OCI-M1 (cell line): ENCODE measurements at places on chromosomes 13 and 19.
A peak's percentile ranks its signal among the peaks of the same experiment; 100 is the strongest.

DNA sequence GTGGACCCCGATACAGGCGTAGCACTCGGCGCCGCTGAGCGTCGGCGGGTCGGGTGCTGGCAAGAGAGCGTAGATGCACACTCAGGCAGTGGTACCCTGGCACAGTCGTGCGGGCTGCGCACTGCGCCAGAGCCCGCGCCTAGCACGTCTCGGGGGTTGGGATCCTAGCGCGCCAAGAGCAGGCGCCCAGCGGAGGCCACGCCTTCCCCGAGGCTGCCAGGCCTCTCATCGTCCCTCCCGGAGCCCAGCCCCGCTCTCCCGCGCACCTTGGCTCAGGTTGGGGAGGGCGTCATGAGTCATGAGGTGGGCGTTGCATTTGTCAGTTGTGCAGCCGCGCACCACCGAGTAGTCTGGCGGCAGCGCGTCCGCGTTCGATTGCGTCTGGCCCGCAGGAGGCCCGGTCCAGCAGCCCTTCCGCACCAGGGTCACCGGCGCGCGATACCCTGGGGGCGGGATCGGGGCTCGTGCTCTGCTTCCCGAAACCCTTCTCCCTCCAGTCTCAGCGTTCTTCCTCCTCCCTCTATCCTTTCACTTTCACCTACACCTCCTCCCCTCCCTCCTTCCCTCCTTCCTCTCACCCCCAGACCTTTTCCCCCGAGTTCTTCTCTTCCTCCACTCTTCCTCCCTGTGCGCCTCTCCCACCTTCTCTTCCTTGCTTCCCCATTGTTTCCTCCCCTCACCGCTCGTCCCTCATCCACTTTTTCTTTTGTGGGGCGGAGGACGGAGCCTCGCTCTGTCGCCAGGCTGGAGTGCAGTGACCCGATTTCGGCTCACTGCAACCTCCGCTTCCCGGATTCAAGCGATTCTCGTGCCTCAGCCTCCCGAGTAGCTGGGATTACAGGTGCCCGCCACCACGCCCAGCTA, 3.5 kb downstream of the LYPD5 start:
- no peak for DNase-seq

DNA sequence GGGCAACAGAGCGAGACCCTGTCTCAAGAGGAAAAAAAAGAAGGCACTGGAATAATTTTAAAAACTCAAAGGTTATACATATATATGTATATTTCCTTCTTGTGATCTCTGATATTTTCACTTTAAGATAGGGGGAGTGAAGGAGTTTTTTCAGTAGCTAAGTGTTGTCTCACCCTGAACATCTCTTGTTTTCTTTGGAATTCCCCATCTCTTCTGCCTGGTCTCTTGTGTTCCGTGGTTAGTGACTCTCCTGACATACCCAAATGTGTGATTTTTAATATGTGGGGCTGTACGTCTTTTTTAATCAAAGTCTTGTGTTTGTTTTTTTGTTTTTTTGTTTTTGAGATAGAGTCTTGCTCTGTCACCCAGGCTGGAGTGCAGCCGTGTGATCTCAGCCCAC, 15.3 kb upstream of the KCTD4 start:
- DNase-seq, result no peak

- no peak for DNase-seq
Observed at GRCh38 chr13:35785576-35786303, 309.3 kb upstream of the MAB21L1 start.

DNA sequence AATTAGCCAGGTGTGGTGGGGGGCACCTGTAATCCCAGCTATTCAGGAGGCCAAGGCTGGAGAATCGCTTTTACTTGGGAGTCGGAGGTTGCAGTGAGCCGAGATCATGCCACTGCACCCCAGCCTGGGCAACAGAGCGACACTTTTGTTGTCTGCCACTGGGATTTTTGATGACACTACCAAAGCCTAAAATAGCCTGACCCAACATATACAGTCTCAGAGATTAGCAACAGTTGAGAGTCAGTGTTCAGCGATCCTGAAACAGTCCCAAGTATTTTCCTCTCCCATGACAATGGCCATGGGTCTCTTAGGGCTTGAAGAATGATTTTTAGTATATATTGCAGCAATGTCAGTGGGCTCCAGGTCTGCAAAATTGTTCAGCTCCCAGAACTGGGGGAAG, 32.9 kb downstream of the SLC25A30 start:
- DNase-seq, result no peak

DNA sequence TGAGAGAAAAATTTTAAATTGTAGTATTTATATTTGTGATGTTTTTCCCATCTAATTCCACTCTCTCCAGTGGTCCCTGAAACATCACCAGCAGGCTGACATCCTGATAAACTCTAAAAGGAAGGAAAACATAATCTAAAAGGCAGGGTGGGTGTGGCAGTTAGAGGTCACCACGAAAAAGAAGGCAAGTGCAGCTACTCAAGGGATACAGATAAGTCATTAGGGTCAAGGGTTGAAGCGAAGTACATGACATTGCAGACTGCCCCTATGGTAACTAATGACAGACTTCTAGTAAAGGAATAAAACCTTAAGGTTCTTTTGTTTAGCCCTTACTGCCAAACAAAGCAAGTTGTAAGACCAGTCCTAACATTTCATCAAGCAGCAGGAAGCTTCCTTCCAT, 6.0 kb upstream of the NEK3 start:
- DNase-seq, result no peak

DNA sequence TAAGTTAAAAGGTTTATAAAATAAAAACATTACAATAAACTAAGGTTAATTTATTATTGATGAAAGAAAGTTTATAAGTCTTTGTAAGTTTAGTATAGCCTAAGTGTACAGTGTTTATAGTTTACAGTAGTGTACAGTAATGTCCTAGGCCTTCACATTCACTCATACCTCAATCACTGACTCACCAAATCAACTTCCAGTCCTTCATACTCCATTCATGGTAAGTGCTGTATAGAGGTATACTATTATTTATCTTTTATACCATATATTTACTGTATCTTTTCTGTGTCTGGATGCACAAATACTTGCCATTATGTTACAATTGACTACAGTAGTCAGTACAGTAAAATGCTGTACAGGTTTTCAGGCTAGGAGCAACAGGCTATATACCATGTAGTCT, 490.0 kb downstream of the GPC6 start:
- DNase-seq, result no peak

DNA sequence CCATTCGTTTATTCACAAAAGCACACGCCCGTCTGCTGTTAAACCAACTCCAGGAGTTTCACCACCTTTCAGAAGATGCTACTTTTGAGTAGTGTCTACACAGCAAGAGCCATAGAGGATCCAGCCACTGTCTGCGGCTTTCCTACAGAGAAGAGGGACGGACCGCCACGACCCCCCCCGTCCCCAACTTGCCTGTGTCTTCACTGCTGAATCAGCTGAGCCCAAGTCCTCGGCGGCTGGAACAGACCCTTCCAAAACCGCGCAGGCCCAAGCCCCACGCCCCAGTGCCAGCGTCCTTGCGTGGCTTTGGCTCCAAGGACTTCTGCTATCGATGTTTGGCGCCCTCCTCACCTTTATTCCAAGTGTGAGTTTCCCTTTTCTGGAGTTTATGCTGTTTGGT, 65.1 kb downstream of the SPACA7 start:
- no peak for DNase-seq

- no peak for DNase-seq
Observed at GRCh38 chr13:83450591-83450990, 431.7 kb downstream of the SLITRK1 start.

DNA sequence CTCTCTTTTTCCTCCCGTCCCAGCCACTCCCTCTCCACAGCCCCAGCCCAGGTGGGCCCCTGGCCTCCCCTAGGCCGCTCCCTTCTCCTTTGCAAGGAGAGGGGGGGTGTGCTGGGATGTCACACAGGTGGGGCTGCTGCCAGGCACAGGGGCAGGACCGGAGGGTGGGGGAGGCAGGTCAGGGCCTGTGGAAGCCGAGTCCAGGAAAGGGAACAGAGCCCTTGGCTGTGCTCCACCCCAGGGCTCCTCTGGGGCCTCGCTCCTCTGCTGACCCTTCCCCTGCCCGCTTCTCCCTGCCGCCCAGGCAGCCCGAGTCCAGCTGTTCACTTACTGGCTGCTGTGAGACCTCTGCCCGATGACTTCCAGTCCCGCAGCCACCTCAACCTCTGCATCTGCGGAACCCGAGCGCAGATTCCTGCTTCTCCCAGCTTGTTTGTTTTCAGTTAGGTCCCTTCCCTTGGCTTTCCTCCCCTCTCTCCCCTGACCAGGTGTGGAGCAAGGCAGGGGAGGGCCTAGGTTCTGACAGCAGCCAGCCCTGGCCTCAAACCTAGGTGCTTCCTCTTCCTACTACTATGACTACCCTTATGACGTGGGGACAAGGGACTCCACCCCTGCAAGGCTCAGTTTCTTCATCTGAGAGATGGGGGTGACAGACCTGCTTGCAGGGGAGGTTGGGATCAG, 850 bp upstream of the KLK11 start:
- no peak for DNase-seq

- DNase-seq, result no peak
Observed at GRCh38 chr13:33193428-33193974, 92.1 kb downstream of the STARD13 start.

DNA sequence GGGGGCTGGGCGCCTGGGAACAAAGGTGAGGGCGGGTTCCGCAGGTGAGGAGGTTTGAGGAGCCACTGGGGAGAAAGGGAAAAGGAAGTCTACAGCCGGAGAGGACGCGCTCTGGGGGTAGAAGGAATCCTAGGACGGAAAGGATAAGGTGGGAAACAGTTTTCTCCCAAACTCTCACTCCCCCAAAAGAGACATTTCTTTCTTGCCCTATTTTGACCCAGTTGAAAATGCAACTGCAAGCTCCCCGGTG, 651 bp upstream of the POLR1D start:
- DNase-seq, result no peak

DNA sequence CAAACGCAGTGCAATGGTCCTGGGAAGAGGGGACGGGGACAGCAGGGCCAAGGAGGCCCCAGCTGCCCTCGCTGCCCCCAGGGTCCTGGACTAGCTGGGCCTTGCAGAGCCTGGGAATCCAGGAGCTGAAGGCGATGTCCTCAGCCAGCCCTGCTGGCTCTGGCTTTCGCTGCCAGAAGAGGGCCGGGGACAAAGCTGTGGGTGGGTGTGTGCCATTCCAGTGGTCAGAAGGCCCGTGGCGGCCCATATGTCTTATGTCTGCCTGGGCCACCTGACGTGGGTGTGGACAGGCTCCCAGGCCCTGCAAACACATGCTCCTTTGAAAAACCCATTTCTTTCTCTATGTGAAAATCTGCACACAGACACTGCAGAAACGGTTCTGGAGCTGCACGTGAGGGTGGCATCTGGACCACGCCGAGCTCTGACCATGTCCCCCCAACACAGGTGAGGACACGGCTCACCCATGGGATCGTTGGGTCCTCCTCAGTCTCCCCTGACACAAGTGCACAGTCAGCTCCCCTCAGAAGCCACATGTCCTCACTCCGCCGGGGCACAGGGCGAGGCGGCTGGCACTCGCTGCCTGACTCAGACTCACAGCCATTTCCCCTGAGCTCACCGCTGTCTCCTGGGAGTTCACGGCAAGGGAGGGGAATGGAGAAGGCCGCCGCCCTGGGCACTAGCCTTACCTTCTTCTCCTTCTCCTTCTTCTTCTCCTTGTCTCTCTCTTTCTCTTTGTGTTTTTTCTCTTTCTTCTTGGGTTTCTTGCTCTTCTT, 16.9 kb downstream of the IZUMO4 start:
- DNase-seq, result no peak

GRCh38 chr19:13134626-13135025, 15.5 kb downstream of the STX10 start:
- DNase-seq, result no peak

DNA sequence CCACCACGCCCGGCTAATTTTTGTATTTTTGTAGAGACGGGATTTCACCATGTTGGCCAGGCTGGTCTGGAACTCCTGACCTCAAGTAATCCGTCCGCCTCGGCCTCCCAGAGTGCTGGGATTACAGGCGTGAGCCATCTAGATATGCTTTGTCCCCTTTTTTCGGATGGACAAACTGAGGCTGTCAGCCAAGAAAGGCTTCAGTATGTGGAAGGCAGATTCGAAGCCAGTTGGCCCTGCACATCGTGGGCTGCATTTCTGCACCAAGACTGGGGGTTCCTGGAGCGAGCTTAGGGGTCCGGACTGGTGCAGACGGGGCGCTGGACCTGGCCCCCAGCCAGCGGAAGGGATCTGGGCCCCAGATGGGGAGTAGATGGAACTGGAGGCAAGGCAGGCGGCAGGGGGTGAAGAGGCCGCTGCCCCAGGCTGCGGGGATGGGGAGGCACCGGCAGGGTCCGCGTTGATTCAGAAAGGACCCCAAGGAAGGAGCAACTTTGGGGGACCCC, 9.7 kb upstream of the JUND start:
- peak; percentile 74 for DNase-seq

DNA sequence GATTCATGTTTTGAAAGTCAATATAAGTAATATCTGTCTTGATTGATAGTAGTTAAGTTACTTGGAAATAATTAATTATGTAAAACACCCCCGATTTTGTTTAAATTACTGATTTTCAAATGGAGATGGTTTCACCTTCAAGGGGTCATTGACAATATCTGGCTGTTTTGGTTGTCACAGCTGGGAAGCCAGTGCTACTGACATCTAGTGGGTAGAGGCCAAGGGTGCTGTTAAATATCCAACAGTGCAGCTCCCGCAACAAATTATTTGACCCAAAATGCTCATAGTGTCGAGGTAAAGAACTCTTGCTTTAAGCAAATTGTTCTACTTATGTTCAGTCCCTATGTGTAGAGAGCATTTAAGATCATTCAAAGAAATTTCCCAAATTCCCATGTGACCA, 50.6 kb upstream of the PCDH20 start:
- DNase-seq, result peak; percentile 14

GRCh38 chr13:61383111-61383510, 32.5 kb downstream of the PCDH20 start:
- DNase-seq, result no peak

DNA sequence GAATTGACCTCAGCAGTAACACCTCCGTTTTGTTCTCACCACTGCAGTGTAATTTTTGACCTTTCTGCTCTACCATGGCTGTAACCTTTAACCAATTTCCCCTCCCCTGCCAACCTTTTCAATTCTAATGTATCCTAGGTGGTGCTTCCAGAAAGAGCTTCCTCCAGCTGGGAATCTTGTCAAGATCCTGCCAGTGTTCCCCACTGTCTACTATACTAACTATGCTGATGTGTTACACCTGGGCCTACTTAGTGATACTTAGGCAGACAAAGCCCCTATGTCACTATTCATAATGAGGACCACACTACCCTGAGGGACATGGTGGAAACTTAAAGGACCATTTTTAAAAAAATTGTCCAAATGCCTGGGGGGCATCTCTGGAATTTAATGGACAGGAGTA, 41.0 kb downstream of the MBNL2 start:
- no peak for DNase-seq

DNA sequence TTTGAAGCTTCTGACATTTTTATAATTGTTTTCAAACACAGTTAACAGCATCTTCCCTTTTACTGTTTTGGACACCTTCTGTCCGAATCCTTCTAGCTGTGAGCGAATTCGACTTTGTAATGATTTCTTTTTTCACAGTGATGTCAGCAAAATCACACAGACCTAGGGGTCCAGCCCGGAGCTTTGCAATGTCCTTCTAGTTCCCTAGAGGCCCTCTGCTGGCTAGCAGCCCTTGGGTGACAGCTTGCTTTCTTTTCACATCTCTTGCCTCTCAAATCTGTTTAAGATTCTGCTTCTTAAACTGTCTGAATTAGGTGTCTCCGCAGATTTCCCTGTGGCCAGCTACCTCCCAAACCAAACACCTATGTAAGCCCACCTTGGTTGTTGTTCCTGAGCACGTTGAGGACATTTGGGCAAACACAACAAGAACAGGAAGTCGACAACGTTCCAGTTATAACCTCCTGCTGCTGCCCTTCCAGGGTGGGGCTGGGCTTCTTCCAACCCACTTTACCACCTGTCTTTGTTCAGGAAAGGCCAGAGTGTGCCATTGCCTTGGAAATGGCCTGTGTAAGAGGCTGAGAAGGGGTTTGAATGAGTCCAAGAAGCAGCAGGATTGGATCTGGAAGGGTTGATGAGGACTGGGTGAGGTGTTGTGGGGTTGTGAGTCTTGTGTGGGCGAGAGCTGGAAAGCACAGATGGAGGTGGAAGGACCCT, 123.1 kb downstream of the ATP8A2 start:
- peak; percentile 2 for DNase-seq
